Activated CD4-positive, alpha-beta T cell treated with anti-CD3 and anti-CD28 coated beads for 24 hours (primary cell): ENCODE measurements at places on chromosomes 6 and 20.

DNA sequence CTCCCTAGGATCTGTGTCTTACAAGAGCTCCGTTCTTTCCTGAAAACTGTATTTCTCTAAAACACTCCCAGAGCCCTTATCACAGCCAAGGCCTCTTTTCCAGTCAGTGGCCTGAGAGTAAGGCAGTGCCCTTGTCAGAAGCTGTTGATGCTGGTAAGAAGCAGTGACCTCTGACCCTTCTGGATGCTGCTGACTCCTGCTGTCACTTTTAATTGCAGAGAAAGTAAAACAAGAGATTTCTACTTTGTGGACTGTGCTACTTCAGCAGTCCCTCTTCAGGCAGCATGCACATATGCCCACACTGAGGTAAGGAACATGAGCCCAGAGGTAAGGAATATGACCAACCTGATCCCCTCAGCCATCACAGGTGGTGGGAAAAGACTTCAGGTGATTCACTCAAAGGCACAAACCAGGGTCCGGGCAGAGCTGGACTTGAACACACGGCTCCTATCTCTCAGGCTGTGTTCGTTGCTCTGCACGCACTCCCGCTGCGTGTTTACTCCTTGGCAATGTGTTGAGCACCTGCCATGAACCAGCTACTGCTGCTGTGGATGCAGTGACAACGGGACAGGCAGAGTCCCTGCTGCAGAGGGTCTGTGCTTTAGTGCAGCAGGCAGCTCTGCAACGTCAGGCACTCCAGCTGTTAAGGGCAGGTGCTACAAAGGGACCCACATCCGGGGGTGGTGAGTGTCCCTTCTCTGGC lies 201.9 kb upstream of the CST7 start:
- DNase-seq, result no peak

GRCh38 chr6:92433911-92434310 lies 985.4 kb downstream of the EPHA7 start:
- no peak for DNase-seq

DNA sequence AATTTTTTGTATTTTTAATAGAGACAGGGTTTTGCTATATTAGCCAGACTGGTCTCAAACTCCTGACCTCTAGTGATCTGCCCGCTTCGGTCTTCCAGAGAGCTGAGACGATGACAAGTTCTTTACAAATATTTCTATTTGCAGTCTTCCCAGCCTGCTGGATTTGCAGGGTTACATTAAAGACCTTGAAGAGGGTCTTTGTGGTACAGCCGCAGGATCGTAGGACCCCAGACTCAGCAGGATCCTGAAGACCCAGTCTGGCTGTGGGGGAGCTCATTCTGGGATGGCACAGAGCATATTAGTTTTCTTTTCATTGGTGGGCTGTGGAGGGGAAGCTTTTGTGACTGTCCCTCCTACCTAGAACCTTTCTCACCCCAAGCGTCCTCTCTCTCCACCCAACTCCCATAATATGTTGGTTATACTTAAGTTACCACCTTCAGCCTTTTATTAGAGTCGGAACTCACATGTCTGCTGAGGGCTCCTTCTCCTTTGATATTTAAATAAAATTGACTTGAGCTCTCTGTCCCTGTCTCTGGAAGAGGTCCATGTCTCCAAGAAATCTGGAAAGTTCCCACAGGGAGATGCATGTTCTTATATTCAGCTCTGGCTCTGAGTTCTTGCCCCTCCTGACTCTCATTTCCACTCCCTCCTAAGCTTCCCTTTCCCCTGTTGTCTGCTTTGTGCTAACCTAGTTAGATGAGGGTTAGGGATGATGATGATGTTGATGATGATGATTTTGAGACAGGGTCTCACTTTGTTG lies 72.0 kb downstream of the TIAM2 start:
- DNase-seq, result no peak

GRCh38 chr20:2820084-2820895 lies 4.1 kb downstream of the TMEM239 start:
- no peak for DNase-seq

DNA sequence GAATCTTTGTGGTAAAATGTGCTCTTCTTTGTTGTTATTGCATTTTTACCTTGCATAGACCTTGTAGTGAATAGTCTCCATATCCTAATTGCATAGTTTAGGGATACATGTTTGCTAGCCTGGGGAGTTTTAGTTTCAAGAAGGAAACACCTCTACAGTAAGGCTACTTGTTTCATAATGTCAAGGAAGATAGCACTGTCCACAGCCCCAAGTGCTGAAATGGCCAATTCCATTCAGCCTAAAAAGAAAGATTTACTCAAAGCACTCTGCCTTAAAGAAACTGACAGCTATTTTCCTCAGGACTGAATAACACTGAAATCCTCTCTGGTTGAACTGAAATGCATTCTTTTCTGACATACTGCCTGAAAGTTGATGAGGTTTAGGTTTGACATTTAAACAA lies 2.6 kb downstream of the HCRTR2 start:
- no peak for DNase-seq

DNA sequence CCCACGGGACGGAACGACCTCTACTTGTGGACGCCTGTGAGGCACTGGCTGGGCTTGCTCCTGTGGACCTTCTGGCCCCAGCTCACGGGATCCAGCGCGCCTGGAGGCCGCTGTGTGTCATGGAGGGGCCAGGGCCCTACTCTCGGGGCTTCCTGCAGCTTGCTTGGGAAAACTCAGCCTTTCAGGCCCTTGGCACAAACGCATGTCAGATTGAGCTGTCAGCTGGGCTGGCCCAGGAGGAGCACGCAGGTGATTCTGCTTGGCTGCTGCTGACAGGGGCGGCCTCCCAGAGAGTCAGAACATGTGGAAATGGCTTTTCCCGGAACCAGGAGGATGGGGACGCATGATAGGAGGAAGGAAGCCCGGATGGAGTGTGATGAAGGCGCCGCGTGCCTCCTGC lies 39.7 kb downstream of the TMEM181 start:
- no peak for DNase-seq

- no peak for DNase-seq
Measured at GRCh38 chr6:53236241-53236640, 87.6 kb upstream of the GCM1 start.

DNA sequence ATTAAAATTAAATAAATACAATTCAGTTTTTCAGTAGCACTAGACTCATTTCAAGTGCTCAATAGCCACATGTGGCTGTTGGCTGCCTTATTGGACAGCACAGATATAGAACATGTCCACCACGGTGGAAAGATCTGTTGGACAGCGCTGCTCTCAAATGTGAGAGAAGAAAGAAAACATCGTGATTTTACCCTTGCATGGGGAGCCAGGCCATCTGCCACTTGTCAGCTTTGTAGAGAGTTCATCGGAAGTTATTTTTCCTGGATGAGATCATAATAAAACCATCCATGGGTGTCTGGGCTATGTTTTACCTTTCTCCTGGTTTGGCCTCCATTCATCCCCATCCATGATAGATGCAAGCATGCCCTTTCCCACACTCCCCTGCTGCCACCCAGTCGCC lies 5.8 kb upstream of the KIF3B start:
- no peak for DNase-seq

- DNase-seq, result peak; percentile 85
Measured at GRCh38 chr6:150004783-150005717, 20.3 kb downstream of the RAET1L start.

GRCh38 chr6:79423216-79423615 lies 114.0 kb downstream of the LCA5 start:
- no peak for DNase-seq

GRCh38 chr20:8049310-8049709 lies 29.7 kb upstream of the TMX4 start:
- no peak for DNase-seq

DNA sequence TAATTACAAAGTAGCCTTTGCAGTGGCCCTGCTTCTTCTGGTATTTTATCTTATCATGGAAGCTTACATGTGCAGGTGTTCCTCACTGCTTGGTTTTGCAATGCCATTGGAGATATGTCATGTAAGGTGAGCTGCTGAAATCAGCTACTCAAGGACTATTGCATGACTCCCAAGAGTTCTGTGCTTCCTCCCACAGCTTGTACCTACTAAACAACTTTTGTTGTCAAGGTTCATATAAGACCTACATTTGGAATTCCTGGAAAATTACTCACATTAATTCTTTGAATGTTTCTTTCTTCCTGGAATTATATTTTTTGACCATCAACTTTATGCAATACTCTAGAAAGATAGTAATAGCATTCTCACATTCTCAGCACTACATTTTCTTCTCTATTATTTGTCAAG lies 427.5 kb upstream of the HSF2 start:
- DNase-seq, result no peak

- DNase-seq, result no peak
Measured at GRCh38 chr6:23302514-23302913, 733.1 kb downstream of the HDGFL1 start.

DNA sequence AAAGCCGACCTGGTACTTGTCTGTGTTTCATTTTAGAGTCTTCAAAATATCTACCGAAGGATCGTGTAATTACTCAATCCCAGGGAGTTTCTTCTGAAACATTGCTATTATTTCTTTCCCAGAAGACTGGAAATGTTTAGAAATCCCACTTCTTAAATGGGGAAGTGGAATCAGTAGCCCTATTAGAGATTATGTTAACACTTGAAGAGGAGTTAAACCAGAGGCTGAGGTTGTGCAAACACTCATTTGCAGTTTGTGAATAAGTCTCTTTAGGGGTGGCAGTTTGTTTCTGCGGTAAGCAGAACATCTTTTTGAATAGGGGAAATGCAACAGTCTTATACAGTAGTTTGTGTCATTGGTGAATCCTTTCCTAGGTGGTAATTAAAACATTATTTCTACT lies 21.3 kb downstream of the DSP start:
- DNase-seq, result no peak

GRCh38 chr6:42774201-42774600 lies 7.7 kb upstream of the BICRAL start:
- no peak for DNase-seq

GRCh38 chr6:15491255-15491985 lies 171.4 kb downstream of the DTNBP1 start:
- peak; percentile 70 for DNase-seq

- no peak for DNase-seq
Measured at GRCh38 chr20:846894-847278, 13.4 kb downstream of the FAM110A start.

GRCh38 chr6:153301602-153302001 lies 170.5 kb upstream of the RGS17 start:
- DNase-seq, result no peak

GRCh38 chr20:25067102-25067987 lies 9.4 kb upstream of the ACSS1 start:
- DNase-seq, result no peak

GRCh38 chr6:135128268-135128914 lies 52.7 kb upstream of the MYB start:
- DNase-seq, result peak; percentile 31

- DNase-seq, result peak; percentile 46
Measured at GRCh38 chr20:2986466-2986865, 57.0 kb upstream of the GNRH2 start.

DNA sequence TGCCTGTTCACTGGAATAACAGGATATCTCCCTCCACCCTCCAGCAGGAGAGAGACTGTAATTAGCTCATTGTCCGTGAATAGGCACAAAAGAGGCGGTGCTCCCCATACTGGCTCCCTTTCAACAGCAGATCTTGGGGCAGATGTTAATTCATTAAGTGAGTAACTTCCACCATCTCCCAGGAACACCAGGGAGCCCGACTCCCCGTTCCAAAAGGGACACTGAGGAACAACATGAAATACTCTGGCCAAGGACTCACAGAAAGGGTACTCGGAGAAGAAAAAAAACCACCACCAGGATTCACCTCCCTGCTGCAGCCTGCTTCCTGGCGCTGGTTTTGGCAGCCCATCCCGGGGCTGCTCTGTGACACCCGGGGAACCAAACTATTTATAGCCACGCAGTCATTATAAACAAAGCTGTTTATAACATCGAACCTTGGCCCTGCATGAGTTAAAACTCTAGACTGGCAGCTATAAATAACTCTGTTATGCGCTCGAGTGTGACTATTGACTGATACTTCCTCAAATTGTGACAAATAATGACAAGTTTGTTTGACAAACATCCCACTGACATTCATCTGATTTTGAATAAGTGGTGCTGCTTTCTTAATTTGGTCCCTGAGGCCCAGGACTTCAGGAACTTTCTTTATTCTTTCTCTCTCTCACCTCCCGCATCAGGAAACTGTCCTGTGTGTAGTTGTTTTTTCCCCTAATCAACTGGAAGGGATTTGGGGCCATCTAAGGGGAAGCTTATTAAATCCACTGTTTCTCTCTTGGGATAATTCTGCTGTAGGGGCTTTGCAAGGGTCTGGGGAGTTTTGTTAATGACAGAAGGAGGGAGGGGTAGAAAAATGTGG lies 521.6 kb downstream of the CD83 start:
- DNase-seq, result no peak

GRCh38 chr6:84528201-84528600 lies 236.2 kb downstream of the TBX18 start:
- no peak for DNase-seq

DNA sequence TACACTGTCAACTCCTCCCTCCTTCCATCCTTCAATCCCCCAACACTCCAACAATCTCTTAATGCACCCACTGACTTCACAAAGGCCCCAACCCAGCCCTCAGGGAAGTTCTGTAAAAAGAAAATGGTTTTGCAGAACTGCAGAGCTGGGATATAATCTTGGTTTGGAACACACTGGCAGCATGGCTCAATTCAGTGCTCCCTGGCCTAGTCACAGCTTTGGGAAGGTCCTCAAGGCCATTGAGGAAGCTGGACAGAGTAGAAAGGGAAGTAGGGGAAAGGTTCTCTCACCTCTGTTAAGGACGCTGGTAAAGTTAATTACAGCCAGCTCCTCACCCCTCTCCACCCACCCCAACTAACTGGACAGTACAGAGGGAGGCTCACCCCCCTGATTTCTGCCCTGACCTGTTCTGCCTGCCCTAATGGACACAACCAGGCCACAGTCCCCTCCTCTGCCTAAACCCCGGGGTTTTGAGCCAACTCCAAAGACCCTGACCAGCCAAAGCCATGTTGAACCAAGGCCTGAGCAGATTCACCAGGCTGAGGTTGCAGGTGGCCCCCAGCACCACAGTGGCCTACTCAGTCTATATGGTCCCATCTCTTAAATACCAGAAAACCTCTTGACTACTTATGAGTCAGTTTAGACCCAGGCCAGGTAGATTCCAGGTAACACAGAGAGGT lies 49.2 kb downstream of the MAFB start:
- DNase-seq, result no peak
